ENCODE measurements at places on chromosomes 11 and 22.
A peak's percentile ranks its signal among the peaks of the same experiment; 100 is the strongest.

DNA sequence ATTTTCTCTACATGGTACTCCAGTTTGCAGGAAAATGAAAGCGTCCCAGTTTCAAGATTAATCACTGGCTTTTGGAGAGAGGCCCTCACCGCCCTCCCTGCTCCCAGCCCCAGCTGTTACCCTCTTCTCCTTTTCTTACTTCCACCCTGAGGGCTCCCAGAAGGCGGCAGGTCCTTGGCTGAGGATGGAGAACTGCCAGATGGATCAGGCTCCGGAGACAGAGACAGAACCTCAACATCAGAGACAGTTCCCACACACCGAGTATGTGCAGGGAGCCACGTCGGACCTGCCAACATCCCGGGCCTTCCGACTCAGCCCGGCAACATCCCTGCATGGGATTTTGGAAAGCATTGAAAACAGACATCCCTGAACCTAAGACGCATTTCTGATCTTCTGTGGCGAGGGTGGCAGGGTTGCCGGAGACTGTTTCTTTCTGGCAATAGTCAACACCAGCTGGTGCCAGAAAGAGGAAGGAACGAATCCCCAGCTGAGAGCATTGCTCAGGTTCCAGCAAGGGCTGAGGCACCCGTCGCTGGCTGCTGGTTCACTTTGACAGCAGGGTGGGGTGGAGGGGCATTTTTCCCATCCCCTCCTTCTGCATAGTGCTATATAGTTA lies 467.1 kb downstream of the MIAT start:
- DNase-seq: no peak

GRCh38 chr11:93198215-93198845 lies 539 bp upstream of the SLC36A4 start:
- peak; percentile 55 for DNase-seq

GRCh38 chr11:60753309-60753708 lies 3.4 kb upstream of the MS4A15 start:
- DNase-seq: no peak

GRCh38 chr11:56748597-56748996 lies at the start of gene OR9G4:
Gene OR9G4, minus strand, starts transcription at chr11:56748697. Its CDS starts 4,931 bp downstream, at chr11:56743766.
- no peak for DNase-seq

- DNase-seq: no peak
These were observed 11.9 kb downstream of the SLC25A18 start for GRCh38 chr22:17575151-17575550.

DNA sequence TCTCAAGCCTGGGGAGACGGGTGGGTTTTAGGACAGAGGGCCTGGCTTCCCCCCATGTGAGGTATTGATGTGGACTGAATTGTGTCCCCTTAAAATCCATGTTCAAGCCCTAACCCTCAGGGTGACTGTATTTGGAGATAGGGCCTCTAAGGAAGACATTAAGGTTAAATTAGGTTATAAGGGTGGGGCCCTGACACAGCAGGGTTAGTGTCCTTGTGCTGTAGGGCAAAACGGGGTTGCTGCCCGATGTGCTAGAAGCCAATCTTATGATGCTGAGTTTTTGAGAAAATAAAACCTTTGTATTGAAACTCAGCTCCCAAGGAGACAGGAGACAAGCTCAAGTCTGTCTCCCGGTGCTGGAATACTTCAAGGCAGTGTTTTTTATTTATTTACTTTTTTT lies 71.1 kb upstream of the NUP50 start:
- no peak for DNase-seq

DNA sequence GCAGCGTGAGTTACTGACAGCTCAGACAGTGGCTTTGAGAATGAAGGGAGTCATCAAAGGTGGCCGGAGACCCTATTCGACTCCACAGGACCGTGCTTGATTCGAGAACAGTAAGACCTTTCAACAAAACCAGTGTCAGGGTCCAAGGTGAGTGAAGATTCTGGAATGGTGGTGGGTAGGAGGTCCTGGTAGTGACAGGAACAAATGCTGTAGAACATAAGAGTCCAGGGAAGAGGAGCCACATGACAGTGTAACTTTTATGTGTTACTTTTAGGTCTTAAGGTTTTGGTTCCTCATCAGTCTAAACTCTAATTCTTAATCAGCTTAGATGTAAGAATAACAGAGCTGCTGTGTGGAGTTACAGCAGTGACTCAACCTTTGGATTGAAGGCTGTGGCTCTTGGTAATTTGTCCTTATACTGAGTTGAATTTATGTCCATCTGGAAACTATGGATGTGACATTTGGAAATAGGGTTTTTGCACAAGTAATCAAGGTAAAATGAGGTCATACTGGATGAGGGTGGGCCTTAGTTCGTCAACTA lies 1.8 kb downstream of the TBC1D22A start:
- no peak for DNase-seq

- no peak for DNase-seq
These were observed 24.8 kb downstream of the TMPRSS5 start for GRCh38 chr11:113681282-113681681.

DNA sequence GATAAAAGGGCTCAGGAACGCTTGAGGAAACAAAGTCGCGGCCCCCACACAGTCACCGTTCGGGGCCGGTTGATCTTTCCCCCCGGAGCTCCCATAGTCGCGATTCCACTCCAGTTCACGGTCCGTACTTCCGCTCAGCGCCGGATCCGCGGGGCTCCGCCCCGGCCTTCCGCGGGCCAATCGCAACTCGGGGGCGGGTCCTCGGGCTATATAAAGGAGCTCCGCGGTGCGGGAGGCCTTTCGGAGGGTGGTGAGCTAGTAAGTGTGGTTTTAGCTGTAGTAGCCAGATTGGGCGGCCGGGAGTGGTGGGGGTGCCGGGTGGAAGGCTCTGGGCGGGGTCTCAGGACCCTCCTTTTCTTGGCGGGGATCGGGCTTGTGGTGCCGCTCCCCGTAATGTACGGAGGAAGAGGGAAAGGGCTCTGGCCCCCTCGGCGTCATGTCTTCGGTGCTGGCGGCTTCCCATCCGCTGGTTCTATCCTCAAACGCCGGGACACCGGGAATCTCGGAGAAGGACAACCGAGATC lies at the start of the genes C11orf98 and CSKMT:
Gene C11orf98 (minus strand): TSS at position 136 of the 524 bp plus-strand sequence. CDS start 41 bp downstream, at position 95.
Gene CSKMT (plus strand): TSS at position 238 of the 524 bp plus-strand sequence. CDS start 568 bp downstream, outside the sequence.
- peak; percentile 98 for DNase-seq

DNA sequence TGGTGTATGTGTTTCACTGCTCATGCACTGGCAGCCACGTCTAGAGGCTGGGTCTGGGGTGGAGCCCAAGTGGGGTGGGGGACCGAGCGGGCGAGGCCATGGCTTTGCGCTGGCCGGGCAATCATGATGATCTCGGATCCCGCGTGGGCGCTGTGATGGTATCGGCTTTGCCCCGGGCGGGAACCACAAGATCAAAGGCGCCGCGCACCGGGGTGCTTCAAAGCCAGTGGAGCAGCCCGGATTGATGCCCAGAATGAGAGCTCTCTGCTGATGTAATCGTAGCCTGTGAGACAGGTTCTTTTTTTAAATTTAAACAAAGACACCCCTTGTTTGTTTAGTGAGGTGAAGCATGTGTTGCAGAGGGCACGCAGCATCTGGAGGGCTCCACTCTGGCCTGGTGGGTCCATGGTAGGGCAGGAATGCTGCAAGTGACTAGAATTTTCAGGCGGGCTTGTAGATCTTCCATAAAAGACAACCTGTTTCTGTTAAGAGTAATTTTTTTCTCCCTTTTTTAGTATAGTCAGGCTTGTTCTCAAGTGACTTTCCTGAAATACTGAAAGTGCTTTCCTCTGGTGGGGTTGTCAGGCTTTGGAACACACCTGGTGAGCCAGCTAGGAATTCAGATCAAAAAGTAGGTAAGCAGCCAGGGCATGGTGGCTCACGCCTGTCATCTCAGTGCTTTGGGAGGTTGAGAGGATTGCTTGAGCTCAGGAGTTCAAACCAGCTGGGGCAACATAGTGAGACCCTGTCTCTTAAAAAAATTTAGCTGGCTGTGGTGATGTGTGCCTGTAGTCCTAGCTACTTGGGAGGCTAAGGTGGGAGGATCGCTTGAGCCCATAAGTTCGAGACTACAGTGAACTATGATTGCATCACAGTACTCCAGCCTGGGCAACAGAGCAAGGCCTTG lies 40.7 kb downstream of the ZNRF3 start:
- DNase-seq: no peak

GRCh38 chr22:32587449-32587848 lies 112.8 kb downstream of the FBXO7 start:
- DNase-seq: peak; percentile 27

- DNase-seq: no peak
These were observed 426.4 kb downstream of the SHANK2 start for GRCh38 chr11:70825893-70826540.

- DNase-seq: no peak
These were observed 168.3 kb downstream of the BRD1 start for GRCh38 chr22:49659281-49659923.

DNA sequence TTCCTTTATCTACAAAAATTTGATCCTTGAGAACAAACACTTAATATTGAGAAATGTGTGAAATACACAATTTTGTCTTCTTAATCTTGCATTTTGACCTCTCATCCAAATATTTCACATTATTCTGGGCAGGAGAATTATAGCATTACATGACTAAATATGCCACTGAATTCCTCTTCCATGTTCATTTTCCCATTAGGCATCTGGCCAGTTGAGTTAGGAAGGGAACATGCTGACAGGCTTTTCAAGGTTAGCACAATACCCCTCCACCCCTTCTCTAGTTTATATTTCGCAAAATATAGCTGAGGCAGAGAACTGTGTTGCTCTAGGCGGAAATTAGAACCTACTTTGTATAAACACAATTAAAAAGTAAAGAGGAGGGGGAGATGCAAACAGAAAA lies 271.7 kb upstream of the ZC3H12C start:
- DNase-seq: no peak

- no peak for DNase-seq
These were observed 14.6 kb upstream of the NRGN start for GRCh38 chr11:124724979-124725718.

GRCh38 chr11:70818351-70818750 lies 420.0 kb downstream of the CTTN start:
- no peak for DNase-seq

DNA sequence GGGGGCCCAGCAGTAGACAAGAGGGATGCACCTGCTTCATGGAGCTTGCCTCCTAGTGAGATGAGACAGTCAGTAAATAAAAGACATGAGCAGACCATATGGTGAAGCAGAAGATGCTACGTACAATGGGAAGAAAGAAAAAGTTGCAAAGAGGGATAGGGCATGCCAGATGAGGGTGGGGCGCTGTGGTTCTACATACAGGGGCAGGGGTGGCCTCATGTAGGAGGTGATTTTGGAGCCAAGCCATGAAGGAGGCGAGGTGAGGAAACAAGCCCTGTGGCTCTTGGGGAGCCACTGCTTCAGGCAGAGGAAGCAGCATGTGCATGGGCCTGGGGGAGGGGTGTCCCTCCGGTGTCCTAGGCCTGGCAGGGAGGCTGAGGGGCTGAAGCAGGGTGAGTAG lies 15.2 kb downstream of the NAT10 start:
- DNase-seq: no peak

GRCh38 chr11:118528511-118528910 lies 1.2 kb downstream of the TTC36 start:
- no peak for DNase-seq

- DNase-seq: peak; percentile 92
These were observed 39.7 kb downstream of the ME3 start for GRCh38 chr11:86632499-86633269.

GRCh38 chr11:12126344-12127019 lies 16.1 kb downstream of the MICAL2 start:
- peak; percentile 65 for DNase-seq

DNA sequence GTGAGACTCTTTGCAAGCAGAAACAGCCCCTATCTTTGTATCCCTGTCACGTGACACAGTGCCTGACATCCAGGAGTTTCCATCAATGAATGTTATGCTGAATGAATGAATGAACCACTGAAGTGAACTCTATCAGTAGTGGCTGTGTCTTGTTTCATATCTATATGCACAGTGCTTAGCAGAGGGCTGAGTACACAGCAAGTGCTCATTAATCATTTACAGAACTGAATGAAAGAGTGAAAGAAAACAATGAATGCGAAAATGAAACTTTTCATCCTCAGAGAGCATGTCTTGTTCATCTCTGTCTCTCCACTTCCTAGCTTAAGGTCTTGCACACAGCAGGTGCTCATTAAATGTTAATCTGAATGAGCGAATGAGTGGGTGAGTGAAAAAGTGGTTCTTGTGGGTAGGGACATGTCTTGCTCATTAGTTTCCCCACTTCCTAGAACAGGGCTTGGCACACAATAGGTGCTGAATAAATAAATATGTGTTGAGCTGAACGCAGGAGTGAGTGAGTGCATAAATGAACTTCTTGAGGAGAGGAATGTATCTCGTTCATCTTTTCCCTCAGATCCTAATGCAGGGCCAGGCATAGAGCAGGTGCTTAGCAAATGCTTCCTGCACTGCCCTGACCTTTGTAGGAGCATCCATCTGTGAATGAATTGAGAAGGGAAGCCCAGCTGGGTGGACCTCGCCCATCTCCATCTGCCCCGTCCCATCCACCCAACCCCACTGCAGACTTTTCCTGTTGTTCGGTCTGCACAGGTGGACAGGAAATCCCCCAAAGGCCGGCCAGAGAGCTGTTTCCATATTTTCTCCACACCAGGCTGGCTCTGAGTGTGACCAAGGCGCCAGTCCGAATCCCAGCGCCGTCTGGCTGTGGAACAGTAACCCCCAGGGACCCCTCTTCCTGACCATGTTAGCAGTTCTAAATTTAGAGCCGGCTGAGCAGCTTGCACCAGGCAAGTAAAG lies 113.4 kb upstream of the CRYBB3 start:
- DNase-seq: no peak

- DNase-seq: no peak
These were observed 122.7 kb downstream of the DBX1 start for GRCh38 chr11:20037396-20038153.

GRCh38 chr22:36873614-36874308 lies 13.0 kb downstream of the NCF4 start:
- peak; percentile 55 for DNase-seq

- no peak for DNase-seq
These were observed 4.3 kb downstream of the CYB561A3 start for GRCh38 chr11:61357233-61357893.
